NB4 (cell line): ENCODE measurements at places on chromosomes 2 and 18.

DNA sequence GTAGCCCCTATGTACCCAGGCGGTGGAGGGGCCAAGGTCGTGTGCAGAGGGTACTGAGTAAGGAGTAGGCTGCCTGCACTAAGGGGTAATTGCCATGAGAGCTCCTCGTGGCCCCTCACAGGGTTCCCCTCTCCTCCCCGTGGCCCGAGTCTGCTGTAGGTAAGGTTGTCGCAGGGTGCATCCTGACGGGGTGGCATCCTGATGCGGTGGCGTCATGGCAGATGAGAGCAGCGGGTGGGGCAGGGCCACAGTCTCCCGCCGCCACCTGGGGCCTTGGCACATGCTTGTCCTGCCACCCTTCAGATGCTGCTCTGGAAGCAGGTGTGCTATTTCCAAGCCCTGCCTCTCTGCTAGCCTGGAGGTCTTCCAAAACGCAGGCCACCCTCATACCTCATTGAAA is 89.7 kb downstream of the EIPR1 start:
- no peak for DNase-seq

DNA sequence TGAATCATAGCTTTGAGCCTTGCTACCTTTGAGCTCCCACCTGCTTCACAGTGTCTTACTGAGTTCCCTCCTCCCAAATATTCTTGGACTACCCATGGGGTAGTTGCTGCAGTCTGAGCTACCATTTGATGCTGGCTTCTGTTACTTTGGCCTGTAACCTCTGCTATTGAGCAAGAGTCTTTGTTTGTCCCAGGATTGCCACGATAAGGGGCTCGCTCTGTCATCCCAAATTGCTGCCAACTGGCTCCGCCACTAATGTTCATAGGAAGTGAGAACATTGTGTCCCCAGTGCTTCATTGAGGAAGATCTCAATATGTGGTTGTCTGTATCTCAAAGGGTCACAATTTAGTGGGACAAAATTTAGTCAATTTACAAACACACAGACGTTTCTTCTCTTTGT is 103.8 kb downstream of the TRIM43 start:
- no peak for DNase-seq

DNA sequence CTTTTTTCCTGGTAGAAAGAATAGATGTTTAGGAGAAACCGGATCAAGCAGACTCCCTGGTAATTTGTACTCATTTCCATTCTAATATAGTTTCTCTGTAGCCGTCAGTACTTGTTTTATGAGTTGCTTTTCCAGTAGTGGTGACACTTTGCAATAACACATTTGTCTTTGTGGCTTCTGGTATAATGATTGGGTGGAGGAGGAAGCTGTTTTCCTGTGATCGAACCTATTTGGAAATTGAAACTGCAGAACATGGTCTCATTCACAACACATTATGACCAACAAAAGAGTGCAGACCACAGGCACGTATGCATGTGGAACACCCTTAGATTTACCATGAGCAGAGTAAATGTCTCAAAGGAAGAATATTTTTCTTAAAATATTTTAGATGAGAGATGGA is 7.6 kb upstream of the SERPINB12 start:
- peak; percentile 28 for DNase-seq

DNA sequence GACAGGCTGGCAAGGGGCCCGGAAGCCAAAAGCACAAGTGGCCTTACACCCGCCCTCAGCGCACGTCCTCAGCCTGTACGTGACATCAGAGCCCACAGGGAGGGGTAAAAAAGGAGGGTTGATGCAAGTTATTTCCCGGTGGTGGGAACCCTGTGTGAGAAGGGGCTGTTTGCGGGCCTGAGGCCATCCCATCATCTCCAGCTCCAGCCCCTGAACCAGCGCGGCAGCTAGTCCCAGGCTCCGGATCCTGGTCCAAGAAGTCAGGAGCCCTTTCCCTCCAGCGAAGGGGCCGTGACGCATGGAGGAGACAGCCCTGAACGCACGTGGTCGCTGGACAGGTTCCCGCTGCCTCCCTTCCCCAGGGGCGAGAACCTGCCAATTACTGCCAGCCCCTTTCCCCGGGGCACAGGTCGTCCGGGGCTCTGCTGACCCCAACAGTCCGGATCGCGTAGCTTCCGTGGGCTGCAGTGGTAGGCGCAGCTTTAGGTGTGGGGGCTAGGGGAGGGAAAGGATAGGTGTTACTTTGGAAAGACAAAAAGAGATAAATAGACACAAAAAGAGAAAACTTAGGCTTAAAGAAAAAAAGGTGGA is 1.3 kb upstream of the LRP2 start:
- DNase-seq = peak; percentile 37

GRCh38 chr2:120452945-120453634 is 107.2 kb downstream of the INHBB start:
- DNase-seq = no peak

DNA sequence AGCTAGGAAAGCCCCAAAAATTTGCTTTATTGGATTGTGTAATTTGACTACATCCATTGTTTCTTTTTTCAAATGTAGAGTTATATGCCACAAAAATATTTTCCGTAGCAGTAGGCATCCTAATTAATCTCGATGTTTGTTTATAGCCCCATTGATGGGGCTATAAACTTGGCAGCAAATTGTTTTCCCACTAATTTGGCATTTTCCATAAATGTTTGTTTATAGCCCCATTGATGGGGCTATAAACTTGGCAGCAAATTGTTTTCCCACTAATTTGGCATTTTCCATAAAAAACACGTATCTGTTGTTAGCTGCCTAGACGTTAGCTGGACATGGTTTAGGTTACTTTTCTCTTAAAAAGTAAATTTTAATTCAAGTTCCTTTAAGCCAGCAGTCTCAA is 23.8 kb downstream of the MSH2 start:
- no peak for DNase-seq
